ENCODE measurements at places on chromosomes 6 and 20.

DNA sequence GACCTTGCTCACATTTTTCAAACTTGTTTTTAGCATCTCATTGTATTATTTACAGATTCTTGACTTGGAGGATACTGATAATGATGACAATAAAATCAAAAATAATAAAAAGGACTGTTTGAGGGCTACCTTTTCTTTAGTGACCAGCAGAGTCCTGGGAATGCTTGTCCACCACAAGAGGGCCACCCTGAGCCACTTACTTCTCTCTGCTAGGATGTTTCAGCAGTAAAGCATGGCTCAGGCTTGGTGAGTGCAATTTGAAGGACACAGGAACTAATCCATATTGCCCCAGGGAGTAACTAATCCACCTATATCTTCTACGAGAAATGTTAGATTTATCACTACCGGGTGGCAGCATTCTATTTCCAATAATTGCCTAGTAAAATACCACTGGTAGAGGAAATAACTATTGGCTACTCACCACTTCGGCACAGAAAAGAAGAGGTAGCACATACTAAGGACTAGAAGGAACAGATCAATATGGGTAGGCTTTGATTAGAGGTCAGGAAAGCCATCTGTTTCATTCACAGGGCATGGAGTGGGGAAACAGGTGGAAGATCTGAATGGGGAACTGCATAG is 5.8 kb upstream of the KIAA0408 start:
- DNase-seq = peak; percentile 39

- DNase-seq = no peak
Measured at GRCh38 chr6:153511896-153512496, 380.9 kb upstream of the RGS17 start.

- DNase-seq = no peak
Measured at GRCh38 chr6:136887953-136888352, 34.1 kb upstream of the SLC35D3 start.

- no peak for DNase-seq
Measured at GRCh38 chr20:15642109-15642508, 931.1 kb downstream of the KIF16B start.

- no peak for DNase-seq
Measured at GRCh38 chr20:45377269-45377668, 856 bp downstream of the TP53TG5 start.

DNA sequence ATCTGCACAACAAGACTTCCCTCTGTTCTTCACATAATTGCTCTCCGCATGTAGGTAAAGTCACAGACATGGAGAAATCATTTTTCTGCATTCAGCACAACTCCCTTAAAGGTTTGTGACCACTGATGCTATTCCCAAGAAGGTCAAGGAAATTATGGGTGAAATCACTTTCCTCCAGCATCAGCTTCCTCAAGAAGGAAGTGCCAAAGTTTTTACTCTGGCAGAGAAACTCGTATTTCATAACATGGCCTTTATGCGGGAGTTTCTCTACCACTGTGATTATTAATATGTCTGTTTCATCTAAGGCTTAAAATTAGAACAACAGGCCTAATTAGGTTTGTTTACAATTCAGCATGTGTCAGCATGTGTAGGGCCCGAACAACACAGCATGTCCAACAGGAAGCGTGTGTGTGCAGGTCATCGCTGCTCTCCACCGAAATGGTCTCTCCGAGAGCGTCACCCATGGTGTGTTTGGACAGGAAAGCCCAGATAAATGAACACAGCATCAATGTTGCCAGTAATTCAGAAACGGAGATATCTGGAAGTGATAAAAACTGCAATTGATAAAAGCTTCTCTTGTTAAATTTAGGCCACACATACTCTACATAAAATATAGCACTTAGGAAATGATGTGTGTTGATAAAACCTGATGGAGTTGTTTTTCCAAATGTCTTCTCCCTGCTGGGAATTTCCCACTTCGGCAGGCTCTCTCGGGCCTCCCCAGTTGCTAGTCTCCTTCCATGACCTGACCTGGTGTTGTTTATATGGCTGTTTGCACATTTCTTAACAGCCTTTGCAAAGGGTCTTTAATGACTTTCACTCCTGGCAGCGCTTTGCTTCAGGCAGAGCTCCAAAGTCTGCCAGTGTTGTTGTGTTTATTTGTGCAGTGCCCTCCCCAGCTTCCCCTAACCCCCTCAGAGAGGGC is 265.1 kb upstream of the CEP162 start:
- no peak for DNase-seq

DNA sequence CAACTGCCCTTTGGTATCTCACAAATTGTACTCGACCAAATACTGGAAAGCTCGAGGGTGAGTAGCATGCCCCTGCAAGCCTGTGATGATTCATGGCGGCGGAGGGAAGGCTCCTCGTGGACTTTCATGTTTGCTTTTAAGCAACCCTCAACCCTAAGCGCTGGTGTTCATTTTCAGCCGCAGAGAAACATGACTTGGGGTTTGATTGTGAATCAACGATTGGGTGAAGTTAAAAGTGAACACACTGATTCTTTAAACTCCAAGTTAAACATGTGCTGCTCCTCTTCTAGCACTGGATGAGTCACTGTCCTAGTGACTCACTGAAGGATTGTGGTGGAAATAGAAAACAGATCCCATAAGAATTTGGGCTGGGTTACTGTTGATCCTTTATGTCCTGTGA is 8.3 kb downstream of the CD109 start:
- no peak for DNase-seq

DNA sequence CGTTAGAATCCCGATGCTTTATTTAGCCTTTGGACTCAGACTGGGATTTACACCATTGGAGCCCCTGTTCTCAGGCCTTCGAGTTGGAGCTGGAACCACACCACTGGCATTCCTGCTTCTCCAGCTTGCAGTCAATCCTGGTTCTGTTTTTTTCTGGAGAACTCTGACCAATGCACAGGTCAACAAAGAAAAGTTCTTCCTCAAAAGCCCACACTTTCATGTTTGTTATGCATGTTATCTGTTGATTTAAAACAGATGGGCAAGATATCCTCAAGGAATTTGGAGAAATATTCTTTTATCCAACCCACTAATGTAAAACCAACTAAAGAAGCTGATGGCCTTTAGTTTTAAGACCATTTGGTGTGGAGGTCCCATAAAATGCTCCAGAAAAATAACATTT is 205.7 kb downstream of the ANKRD60 start:
- DNase-seq = no peak

- DNase-seq = no peak
Measured at GRCh38 chr6:52361414-52361944, 472 bp upstream of the PAQR8 start.

- no peak for DNase-seq
Measured at GRCh38 chr6:7479801-7480266, 61.6 kb upstream of the DSP start.

DNA sequence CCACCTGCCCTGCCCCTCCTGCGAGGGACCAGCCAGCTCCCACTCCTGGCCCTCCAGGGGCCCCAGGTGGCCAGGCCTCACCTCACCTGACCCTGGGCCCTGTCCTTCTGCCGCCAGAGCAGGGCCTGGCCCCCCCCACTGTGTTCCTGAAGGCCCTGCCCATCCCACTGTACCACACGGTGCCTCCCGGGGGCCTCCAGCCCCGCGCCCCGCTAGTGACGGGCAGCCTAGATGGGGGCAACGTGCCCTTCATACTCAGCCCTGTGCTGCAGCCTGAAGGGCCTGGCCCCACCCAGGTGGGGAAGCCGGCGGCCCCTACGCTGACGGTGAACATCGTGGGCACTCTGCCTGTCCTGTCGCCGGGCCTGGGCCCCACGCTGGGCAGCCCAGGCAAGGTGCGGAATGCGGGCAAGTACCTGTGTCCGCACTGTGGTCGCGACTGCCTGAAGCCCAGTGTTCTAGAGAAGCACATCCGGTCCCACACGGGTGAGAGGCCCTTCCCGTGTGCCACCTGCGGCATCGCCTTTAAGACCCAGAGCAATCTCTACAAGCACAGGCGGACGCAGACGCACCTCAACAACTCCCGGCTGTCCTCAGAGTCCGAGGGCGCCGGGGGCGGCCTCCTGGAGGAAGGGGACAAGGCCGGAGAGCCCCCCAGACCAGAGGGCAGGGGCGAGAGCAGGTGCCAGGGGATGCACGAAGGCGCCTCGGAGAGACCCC is 27.6 kb downstream of the ZNF831 start:
- DNase-seq = no peak

DNA sequence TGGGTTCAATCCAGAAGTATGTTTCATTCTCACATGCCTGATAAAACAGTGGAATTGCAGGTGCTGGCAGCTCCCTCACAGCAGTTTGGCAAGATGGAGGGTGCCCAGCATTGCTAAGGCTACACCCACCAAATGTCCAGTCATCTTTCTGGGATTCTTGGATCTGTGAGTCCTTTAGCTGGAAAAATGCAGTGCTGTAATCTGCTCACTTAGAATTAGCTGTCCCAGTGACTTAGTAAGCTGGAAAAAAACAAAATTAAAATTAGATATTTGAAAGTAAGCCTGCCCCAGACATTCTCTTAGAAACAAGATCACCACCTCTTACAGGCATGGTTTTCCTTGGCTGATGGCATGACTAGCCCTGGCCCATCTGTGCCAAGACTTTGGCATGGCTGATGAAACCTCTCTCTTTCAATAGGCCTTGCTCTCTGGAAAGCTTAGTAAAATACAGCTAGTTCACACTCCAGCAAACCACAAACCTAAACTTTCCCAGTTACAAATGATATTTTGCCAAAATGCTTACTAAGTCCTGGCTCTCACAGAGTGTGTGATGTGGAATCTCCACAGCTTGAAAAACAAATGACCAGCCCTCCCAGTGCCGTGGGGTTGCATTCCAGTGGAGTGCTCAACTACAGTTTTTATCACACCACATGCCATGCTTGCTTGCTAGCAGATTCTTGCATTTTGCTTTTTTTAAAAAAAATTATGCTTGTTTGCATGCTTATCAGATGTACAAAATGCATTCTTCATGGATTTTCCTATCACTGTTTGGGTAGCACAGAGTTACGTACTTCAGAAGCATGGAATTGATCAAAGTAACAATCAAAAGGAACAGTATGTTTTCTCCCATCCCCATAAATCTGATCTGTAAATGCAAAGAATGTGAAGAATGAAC is 261.5 kb downstream of the EYA4 start:
- no peak for DNase-seq

DNA sequence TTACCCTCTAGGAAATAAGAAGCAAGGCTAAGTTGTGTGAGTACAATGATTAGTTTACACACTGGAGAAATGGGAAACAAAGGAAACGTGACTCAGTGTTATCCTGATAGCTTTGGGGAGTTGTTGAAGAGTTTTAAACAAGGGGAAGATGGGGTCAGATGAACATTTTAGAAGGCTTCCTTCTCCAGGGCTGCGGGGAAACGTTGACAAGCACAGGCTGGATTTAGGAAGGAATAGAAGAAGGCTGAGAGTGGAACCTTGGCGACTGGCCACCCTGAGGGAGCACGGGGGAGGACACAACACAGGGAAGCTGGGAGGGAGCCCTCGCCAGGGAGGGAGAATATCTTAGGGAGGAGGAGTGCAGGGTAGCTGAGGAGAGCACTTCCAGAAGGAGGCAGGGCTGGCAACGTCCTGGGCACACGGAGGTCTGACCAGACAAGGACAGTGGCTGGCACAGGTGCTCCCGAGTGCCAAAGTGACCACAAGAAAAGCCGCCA is 134.7 kb downstream of the AIG1 start:
- no peak for DNase-seq

- no peak for DNase-seq
Measured at GRCh38 chr20:56316051-56316450, 42.7 kb upstream of the FAM210B start.

DNA sequence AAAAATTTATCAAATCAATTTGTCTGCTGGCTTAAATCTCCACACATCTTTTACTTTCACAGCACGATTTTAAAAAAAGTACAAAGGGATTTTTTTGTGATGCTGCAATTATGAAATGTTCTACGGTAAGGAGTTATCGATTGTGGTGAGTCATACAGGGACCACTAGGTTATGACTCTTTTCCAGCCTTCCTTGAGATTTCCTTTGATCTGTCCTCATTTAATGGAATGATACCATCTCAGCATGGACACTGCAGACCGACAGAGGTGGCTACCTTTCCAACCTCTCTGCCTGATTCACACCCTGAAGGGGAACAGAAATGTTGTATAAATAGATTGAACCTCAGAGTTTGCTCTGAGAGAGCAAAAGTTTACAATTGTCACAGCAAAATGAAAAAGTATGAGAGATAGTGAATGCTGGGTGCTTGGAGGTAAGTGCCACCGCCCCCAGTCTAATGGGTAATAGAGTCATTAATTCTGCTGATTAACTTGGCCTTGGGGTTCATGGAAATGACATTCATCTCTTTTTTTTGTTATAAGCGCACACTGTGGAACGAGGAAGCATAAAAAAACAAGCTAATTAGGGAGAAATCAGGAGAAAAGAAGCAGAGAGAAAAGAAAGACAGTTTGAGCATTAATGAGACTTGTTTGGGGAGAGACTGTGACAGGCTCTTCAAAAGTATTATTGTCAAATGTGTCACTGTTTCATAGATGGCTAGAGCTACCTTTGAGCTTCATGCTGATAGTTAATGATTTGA is 306.0 kb downstream of the RNF144B start:
- DNase-seq = no peak

GRCh38 chr6:10838794-10839333 is 525 bp upstream of the MAK start:
- DNase-seq = no peak

GRCh38 chr6:128914051-128914450 is 31.1 kb downstream of the LAMA2 start:
- no peak for DNase-seq

DNA sequence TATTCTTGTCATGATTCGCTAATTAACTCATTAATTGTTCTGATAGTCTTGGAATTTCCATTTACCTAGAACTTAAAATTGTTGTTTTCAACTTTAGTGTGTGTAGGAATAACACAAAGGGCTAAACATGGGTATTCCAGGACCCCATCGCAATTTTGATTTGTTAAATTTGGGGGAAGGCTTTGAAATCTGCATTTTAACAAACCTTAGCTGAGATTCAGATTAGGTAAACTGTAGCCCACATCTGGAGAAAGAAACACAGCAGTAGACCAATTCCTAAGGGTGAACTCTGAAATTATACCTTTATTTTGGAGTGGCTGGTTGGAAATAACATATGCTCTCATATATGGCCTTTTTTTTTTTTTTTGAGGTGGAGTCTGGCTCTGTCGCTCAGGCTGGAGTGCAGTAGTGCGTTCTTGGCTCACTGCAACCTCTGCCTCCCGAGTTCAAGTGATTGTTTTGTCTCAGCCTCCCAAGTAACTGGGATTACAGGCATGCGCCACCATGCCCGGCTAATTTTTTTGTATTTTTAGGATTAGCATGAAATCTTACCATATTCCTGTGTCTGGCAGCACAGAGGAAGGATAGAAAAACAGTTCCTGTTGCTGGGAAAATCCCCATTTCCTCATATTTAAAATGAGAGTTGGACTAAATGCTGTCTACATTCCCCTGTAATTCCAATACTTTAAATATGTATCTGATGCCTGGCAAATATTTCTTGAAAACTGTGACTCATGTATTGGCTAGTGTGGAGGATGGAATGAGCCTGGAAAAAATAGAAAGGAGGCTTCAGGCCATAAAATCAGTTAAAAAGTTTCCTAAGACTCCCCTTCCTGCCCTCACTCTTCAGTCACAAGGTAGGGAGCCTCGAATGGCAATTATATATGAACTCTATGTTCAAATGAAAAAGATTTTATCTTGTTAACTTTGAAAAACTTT is 96.7 kb upstream of the FAM184A start:
- no peak for DNase-seq

All from NCI-H2107 (cell line).